Anterior cingulate cortex (tissue), 58 donors: ENCODE measurements at places on chromosomes 1 and 21.

DNA sequence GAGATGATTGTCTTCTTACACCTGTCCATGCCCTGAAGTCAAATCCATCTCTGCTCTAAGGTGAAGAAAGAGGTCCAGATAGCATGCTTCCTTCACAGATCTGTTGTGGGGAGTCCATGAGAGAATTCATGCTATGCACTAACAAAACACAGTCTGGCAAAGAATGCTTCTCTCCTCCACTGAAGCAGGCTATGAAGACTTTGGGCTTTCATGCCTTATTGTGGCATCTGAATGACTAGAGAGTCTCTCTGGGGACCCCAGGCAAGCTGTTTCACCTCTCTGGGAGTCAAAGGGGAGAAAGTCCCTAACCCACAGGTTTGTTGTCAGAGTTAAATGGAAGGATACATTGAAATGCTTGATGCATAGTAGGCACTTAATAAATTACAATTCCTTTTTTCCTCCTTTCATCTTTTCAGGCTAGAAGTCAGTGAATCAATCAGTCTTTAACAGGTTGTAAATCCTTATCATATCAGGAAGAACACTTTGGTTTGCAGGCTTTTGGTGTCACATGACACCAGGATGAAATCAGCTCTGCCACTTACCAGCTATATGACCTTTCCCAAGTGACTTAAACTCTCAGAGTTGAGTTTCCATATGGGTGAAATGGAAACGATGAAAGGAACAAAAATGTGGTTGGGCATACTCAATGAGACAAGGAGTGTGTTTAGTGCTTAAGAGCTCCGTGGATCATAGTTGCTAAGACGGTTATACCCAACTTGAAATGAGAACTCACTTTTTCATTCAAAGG lies 200.1 kb upstream of the DAB1 start:
- DNase-seq: no peak

DNA sequence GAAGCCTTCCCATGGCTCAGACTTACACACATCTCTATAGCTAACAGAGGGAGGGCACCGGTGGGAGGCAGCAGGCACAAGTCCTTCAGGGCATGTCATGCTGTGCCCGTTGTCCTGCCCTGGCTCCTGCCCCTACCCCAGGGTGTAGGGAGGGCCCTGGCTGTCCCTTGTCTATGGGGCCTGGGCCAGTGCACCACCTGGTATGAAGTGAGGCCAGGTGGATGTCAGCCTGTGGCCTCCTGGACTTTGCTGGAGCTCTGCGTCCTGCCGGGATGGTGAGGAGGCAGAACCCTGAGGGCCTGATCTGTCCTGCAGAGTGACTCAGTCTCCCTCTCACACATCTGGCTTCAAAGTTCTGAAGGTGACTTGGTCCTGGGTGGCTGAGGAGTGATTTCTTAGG lies 47.3 kb upstream of the GPR37L1 start:
- no peak for DNase-seq

GRCh38 chr1:115753830-115754229 lies 14.7 kb downstream of the CASQ2 start:
- DNase-seq: no peak

DNA sequence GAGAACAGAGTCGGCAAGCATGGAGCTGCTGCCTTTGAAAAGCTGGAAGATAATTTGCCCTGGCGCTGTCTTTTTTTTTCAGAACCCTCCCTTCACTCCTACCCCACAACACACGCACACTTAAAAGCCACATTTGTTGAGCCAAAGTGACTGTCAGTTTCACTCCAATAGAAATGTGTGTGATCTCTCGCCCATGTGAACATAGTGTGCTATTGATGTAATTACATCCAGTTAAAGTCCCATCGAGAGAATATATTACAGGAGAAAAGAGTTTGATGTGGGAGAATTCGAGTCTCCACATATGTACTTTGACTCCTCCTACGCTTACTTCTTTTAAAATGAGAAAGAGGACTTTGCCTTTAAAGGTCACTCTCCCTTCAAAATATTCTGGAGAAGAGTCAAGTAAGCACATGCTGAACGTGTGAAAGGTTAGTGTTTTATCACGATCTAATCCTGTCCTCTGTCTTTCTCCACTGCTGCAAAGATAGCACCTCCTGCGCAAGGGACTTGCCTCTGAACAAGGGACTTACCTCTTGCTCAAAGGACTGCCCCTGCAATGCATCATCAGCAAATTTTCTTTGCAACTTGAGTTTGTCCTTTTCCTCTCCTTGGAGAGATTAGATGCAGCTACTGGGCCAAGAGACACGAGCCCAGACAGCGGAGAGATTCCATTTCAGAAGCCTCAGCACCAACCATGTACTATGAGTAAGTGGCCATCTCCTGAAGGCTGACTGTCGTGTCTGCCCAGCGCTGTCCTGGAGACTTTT lies 613.9 kb downstream of the PTPRU start:
- DNase-seq: no peak

DNA sequence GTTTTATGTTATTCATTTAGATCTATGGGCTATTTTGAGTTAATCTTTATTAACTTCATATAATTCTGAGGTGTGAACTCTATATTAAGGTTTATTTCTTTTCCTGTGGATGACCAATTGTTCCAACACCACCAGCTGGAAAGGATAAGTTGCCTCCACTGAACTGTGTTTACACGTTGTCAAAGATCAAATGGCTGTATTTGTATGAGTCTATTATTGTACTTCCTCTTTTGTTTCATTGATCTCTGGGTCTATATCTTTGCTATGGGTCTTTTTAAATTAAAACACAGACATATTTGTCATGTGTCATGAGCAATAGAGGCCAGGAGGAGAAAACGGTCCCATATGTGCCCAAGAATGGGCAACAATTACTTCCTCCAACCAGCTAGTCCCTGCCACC lies 5.2 kb upstream of the MAB21L3 start:
- DNase-seq: no peak

- DNase-seq: no peak
These were observed 16.4 kb downstream of the HYI start for GRCh38 chr1:43437031-43437973.

- no peak for DNase-seq
These were observed 36.2 kb upstream of the UBE2U start for GRCh38 chr1:64167176-64167575.

GRCh38 chr1:241848686-241849344 lies 811 bp downstream of the EXO1 start:
- DNase-seq: no peak

DNA sequence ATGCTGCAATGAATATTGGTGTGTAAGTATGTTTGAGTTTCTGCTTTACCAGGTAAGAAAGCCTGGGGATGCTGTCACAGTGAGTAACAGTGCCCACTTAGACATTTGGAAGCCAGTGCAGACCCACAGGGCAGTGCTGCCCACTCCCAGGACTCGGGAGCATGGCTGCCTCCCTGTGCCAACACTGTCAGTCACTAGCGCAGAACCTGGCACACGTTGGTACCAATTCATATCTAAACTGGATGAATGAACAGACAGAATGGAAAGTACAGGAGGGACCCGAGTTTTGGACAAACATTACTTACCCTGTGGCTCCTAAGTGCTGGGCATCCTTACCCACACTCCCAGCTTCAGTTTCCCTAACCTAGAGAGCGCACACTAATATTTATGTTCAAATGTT lies 1.6 kb upstream of the EVA1C start:
- no peak for DNase-seq

DNA sequence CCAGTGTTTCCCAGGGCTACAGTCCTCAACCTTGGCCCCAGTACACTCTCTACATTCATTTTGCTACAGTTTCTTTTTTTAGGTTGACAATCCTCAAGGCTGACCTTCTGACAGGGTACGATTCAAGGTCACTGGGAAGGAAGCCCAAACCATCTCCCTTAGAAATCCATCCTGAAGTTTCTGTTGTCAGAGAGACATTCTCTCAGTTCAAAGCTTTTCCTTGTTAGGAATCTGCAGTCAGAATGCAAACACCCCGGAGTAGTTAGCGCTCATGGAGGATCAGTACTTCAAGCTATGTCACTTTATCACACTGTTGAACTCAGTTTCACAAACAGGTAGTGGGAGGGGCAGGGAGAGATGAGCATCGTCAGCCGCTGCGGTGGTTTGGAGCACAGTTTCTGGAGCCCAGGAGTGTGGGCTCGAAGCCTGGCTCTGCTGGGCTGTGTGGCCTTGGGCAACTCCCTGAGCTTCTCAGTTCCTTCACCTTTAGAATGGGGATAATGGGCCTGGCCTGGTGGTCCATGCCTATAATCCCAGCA lies 4.2 kb downstream of the SLC2A5 start:
- DNase-seq: no peak

DNA sequence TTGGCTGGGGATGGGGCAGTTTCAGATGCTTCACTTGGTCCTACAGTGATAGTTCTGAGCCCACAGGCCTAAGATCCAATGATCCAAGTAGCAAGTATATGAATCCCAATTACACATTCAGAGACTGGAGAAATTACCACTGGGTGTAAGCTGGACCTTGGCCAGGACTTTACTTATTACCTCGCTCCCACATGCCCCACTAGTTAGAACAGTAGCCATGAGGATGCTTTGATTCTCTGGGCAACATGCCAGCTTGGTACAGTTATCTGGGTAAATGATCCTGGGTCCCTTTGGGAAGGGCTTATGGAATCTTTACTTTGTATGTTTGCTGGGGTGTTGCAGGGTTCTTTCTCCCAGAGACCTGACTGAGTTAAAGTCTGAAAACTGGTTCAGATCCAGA lies 5.0 kb upstream of the FCAMR start:
- DNase-seq: no peak

GRCh38 chr1:234083460-234083859 lies 179.0 kb downstream of the SLC35F3 start:
- no peak for DNase-seq

- no peak for DNase-seq
These were observed 798 bp downstream of the ZBED6 start for GRCh38 chr1:203796236-203796605.

- DNase-seq: no peak
These were observed 355.5 kb downstream of the LMO4 start for GRCh38 chr1:87684194-87684593.

DNA sequence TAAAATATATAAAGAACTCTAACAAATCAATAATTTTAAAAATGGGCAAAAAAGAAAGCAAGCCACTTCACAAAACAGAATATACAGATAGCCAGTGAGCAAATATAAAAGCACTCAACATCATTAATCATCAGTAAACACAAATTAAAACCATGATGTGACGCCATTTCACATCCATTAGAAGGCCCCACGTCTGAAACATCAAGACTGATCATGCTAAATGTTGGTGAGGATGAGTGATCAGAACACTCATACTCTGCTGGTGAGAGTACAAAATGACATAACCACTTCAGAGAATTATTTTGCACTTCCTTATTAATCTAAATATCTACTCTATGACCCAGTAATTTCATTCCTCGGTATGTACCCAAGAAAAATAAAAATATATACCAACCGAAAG lies 512.2 kb upstream of the NR5A2 start:
- no peak for DNase-seq

DNA sequence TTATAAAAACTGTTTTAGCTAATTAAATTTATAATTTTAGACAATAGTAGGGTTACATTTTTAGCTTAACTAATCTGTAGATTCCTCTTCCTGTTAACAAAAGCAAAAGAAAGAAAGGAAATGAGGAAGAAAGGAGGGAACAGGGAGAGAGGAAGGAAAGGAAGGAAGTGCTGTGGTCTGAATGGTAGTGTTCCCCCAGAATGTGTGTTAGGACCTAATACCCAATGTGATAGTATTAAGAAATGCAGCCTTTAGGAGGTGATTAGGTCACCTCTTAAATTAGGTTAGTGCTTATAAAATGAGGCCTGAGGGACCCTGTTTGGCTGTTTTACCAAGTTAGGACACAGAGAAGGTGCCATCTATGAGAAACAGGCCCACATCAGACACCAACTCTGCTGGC lies 136.9 kb upstream of the SAMSN1 start:
- no peak for DNase-seq

DNA sequence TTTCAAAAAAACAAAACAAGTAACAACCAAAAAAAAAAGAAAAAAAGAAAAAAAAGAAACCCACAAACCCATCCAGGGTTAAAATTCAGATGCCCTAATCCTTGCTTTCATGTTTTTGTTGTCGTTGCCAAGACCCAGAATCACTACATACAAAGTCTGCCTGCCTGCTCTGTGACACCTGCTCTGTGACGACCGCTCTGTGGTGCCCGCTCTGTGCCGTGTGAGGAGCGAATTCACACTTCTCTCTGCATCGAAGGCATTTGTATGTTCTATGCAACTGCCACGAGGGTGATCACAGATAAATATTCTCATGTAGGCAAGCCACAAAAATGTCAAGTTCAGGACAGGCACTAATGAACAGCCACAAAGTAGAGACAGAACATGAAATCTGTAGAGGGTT lies 178.6 kb downstream of the SLC45A1 start:
- DNase-seq: no peak

- no peak for DNase-seq
These were observed 1053.4 kb upstream of the ADGRL4 start for GRCh38 chr1:80059940-80060339.

DNA sequence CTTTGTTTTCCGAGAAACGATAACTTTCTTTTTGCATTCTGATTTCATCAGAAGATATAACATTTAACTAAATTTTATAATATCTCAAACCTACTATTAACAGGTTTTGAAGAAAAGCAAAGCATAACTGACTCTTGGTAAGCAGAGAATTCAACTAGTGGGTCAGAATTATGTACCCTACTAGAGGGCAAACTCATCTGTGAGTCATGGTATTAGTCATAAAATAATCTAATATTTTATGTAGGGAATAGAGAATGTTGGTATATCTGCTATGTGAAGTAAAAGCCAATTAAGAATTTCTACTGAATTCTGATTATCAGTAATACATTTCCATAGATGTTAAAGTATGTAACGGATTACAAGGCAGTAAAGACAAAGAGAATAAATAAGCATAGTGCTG lies 56.8 kb downstream of the USP1 start:
- DNase-seq: no peak

DNA sequence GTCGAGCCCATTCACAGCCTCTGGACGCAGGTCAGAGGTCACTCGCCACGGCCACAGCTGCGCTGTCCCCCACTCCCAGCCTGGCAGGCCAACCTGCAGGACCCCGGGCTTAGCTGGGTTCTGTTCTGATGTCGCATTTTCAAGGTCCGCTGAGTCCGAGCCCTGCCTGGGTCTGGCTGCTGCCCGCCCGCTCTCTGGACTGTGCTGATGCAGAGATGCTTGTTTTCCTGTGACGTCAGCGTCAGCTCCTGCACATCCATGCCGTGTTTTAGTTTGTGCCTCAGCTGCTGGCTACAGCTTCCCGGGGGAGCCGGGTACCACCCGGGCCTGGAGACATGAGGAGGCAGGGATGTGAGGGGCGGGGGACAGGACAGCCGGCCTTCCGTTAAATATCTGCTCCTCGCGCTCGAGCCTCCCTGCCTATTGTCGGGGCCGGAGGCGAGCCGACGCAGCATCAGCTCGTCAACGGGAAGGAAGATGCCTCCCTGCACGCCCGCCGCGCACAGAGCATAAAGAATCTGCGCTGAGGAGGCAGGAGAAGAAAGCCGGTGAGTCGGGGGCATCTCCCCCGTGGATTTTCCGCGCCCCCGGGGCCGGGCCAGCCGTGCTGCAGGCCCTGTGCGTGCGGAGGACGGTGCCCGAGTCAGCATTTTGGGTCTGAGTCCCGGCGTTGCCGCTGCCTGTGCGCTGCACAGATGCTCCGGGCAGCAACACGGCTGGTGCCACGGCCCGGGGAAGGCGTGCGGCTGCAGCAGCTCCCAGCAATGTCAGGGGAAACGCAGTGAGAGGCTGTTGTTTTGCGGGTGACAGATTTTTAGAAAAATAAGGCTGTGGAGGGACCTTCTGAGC lies 23.4 kb downstream of the PRKCZ start:
- peak; percentile 78 for DNase-seq

GRCh38 chr1:160740133-160740688 lies 1.2 kb downstream of the SLAMF7 start:
- DNase-seq: no peak
